Mesothelial cell of epicardium (in vitro differentiated cells): ENCODE measurements at places on chromosomes 3 and 15. TPM values are rescaled to one million over a fixed set of nuclear protein-coding genes. Genes with fewer than 3 reads are reported as not detected.
A peak's percentile ranks its signal among the peaks of the same experiment; 100 is the strongest.

Gene CCDC33
- 4.2 to 6.4 TPM (median 5.0 TPM) in 3 replicates for total RNA-seq

Gene PLIN1
- total RNA-seq: 0.27 to 0.58 TPM (median 0.31 TPM) in 3 replicates

Gene TLR9
- 0.16 to 0.23 TPM in 2 of 3 replicates, not detected in the other for total RNA-seq

DNA sequence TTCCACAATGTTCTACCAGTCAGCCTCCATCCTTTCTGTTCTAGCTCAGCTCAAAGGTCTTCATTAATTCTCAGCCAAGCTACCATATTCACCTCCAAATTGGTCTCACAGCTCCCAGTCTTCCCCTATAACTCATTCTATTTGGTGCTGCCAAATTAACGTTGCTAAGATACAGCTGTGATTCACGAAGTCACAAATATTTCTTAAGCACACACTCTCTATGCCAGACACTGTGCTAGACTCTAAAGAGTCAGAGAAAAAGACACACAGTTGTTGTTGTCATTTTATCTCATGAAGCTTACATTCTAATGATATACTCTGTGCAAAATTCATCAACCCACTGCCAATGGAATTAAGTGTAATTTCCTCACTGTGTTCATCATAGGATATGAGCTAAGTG lies 102.8 kb downstream of the FRMD5 start:
- DNase-seq: no peak
- no peak overlapping the region for H3K4me3 ChIP-seq
- H3K4me1 ChIP-seq: peaks cover 9% of the 10 kb centered on the region
- peak overlapping the region; percentile 6 for H3K27ac ChIP-seq

- H3K27me3 ChIP-seq: no peaks in the 10 kb centered on the region
- no peak overlapping the region for H3K27ac ChIP-seq
- no peak for DNase-seq
Observed at GRCh38 chr15:64847016-64847415, 5.3 kb downstream of the PLEKHO2 start.

GRCh38 chr3:57731311-57731710 lies 24.8 kb upstream of the SLMAP start:
- H3K27me3 ChIP-seq: no peaks in the 10 kb centered on the region
- no peak for DNase-seq
- no peak overlapping the region for H3K27ac ChIP-seq
- no peaks in the 10 kb centered on the region for H3K36me3 ChIP-seq
- H3K4me3 ChIP-seq: no peak overlapping the region
- H3K4me1 ChIP-seq: peaks cover 6% of the 10 kb centered on the region

DNA sequence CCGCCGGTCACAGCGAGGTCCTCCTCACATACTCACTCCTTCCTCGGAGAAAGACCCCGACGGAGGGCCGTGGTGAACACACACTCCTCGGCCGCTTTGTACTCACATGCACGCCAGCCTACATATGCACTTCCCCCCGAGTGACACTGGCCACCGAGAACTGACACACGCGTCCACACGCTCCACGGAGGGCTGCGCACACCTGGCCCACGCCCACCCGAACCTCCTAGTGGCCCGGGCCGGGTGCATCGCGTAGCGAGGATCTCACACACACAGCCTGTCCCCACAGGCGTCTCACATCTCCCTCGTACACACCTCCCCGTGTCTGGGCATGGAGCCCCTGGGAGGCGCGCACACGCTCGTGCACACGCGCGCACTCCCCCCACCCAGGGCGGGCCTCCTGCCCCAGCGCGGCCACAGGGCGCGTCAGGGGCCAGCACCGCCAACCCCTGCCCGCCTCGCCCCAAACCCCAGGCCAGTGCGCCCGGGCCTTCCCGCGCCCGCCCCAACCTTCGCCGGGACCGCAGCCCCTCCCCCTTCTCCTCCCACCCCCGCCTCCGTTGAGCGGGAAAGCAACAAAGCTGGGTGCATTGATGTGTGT lies 411 bp upstream of the C3orf70 start:
- no peaks in the 10 kb centered on the region for H3K36me3 ChIP-seq
- no peak overlapping the region for H3K4me3 ChIP-seq

DNA sequence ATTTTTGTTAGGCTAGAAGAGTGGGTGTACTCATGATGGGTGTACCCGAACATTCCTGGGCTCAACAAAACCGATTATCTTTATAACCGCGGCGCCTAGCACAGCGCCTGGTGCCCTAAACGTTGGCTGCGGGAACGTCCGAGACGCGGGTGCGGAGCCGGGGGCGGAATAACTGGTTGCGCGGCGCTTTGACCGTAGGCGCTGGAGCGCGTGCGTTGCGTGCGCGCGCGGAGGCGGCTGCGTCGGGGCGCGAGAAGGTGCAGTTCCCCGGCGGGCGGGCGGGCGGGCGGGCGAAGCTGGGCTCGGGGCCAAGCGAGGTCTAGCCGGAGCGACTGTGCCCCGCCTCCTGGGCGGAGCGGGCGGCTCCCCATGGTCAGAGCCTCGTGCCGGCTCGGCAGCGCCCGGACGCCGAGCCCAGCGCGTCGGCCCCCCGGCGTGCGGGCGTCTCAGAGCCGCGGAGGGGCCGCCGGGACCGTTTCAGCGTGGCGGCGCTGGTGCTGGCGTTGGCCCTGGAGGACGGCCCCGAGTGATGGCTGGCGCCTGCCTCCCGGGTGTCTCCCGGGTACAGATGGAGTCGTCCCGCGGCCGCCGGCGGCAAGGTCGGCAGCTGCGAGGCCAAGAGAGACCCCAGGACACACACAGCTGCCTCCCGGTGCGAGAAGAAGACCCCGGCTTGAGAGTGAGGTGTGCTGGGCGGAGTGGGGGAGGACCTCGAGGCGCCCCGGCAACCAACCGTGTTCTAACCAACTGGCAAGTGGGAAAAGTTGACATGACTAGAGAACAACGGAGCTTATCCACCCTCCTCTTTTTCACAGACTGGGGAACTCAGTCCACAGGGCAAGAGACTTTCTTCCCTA lies at the start of gene PLAAT1:
Gene PLAAT1, plus strand, starts transcription at position 373 of the 857 bp plus-strand sequence. CDS start 14,429 bp downstream, outside the sequence.
- peak within 1 kb of the TSS; percentile 61 for H3K27ac ChIP-seq
- DNase-seq: peak; percentile 71
- no peaks in the 10 kb centered on the region for H3K36me3 ChIP-seq
- peak within 1 kb of the TSS; percentile 76 for H3K4me3 ChIP-seq

DNA sequence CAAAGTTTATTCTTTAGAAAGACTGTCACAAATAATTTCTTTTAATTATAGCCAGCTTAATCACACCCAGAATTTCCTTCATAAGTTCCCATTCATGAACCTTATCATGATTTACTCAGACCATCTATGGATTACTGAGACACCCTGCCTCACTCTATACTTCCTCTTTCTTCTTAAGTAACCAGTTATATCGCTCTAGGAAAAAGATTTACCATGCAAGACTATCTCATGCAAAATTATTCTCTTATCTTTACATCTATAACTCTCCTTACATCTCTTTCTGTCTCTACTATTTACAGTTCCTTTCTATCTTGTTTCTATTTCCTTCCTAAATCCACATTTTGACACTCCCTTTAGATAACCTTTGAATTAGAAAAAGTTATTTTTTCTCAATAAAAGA lies 316.8 kb downstream of the POLQ start:
- H3K27me3 ChIP-seq: no peaks in the 10 kb centered on the region
- no peak for DNase-seq
- no peaks in the 10 kb centered on the region for H3K36me3 ChIP-seq
- no peaks in the 10 kb centered on the region for H3K4me1 ChIP-seq
- H3K27ac ChIP-seq: no peak overlapping the region

- H3K4me1 ChIP-seq: peaks cover 2% of the 10 kb centered on the region
- no peaks in the 10 kb centered on the region for H3K36me3 ChIP-seq
- no peak for DNase-seq
Observed at GRCh38 chr3:169694117-169694516, 30.6 kb upstream of the MECOM start.

GRCh38 chr3:154971771-154972326 lies 108.3 kb upstream of the MME start:
- H3K27me3 ChIP-seq: no peaks in the 10 kb centered on the region
- DNase-seq: no peak
- no peak overlapping the region for H3K27ac ChIP-seq
- H3K4me1 ChIP-seq: peaks cover 30% of the 10 kb centered on the region
- no peak overlapping the region for H3K4me3 ChIP-seq

- peaks cover 9% of the 10 kb centered on the region for H3K27me3 ChIP-seq
- H3K4me1 ChIP-seq: peaks cover 3% of the 10 kb centered on the region
- no peaks in the 10 kb centered on the region for H3K36me3 ChIP-seq
- DNase-seq: no peak
Observed at GRCh38 chr3:17090280-17090983, 205.7 kb downstream of the PLCL2 start.

Gene CILP
- 0.95 to 1.3 TPM (median 1.2 TPM) in 3 replicates for total RNA-seq

GRCh38 chr15:95669146-95669922 lies 661.2 kb upstream of the NR2F2 start:
- H3K27ac ChIP-seq: no peak overlapping the region
- H3K27me3 ChIP-seq: no peaks in the 10 kb centered on the region
- H3K4me1 ChIP-seq: peaks cover 22% of the 10 kb centered on the region
- H3K36me3 ChIP-seq: no peaks in the 10 kb centered on the region

Gene SRGAP3
- 61.3 to 68.6 TPM (median 65.6 TPM) in 3 replicates for total RNA-seq

DNA sequence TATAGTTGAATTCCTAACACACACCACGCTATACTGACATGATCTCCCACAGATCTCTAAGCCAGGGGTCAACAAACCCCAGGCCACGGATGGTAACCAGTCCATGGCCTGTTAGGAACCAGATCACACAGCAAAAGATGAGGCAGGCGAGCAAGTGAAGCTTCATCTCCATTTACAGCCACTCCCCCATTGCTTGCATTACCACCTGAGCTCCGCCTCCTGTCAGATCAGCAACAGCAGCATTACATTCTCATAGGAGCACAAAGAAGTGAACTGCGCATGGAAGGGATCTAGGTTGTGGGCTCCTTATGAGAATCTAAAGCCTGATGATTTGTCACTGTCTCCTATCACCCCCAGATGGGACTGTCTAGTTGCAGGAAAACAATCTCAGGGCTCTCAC lies 2.7 kb downstream of the PDCD7 start:
- DNase-seq: no peak
- H3K4me3 ChIP-seq: peak overlapping the region; percentile 30
- peaks cover 22% of the 10 kb centered on the region for H3K4me1 ChIP-seq

Gene OXTR
- 12.7 to 13.5 TPM (median 12.9 TPM) in 3 replicates for total RNA-seq

DNA sequence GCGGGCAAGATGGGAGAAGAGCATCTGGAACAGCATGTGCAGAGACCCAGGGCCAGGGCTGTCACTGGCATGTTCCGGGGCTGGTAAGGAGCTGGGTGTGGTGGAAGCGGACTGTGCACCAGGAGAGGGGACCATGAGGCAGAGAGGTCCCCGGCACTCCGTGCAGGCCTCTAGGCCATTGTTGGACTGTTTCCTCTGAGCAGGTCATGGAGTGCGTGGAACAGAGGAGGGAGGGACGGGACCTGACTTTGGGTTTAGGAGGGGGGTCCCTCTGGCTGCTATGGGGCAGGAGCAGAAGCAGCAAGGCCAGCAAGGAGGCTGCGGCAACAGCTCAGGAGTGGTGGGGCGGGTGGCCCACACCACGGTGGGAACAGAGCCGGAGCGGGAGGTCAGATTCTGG lies 47.1 kb downstream of the TPRA1 start:
- peaks cover 11% of the 10 kb centered on the region for H3K4me1 ChIP-seq
- H3K36me3 ChIP-seq: no peaks in the 10 kb centered on the region
- DNase-seq: no peak
- H3K27me3 ChIP-seq: peaks cover 17% of the 10 kb centered on the region
- no peak overlapping the region for H3K4me3 ChIP-seq
- H3K27ac ChIP-seq: no peak overlapping the region

DNA sequence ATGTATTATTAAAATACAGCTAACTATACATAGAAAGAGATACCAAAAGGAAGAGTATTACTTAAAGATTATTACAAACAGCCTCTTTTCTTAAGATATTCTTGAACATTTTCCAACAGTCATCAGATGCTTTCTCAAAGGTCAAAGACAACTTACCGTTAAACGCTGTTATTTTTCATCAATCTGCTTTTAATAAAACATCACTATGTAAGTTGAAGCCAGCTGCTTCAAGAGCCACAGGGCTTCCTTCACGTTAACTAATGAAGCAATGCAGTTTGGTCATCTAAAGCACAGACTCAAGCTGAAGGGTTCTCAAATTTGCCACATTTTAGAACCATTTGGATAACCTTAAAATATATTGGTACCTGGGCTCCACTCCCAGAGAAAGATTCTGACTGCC lies 578.8 kb downstream of the ROBO2 start:
- H3K4me3 ChIP-seq: no peak overlapping the region
- peaks cover 9% of the 10 kb centered on the region for H3K36me3 ChIP-seq
- no peaks in the 10 kb centered on the region for H3K27me3 ChIP-seq
- H3K4me1 ChIP-seq: no peaks in the 10 kb centered on the region

DNA sequence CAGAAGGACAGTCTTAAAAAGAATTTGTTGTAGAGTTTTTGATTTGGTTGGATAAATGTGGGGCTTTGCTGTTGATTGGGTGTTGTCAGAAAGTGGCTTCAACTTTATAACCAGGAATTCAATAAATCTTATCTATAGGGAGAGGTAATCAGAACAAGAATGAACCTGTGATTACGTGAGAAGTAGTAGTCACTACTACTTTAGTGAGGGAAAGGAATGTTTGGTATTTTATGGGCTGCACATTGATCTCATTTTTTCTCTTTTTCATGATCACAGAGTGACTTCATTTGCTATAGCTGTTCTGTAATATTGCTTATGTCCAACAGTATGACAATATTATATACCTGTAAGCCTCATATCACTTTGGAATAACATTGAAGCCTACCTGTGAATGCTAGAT lies 485.2 kb upstream of the BCHE start:
- H3K36me3 ChIP-seq: no peaks in the 10 kb centered on the region
- no peak overlapping the region for H3K4me3 ChIP-seq
- H3K27ac ChIP-seq: no peak overlapping the region
- H3K27me3 ChIP-seq: no peaks in the 10 kb centered on the region
- no peak for DNase-seq

GRCh38 chr3:50563867-50564266 lies 3.7 kb downstream of the C3orf18 start:
- peaks cover 18% of the 10 kb centered on the region for H3K27me3 ChIP-seq
- H3K4me3 ChIP-seq: no peak overlapping the region
- no peak for DNase-seq
- no peak overlapping the region for H3K27ac ChIP-seq

Gene NANOGP8
- 0.86 to 1.2 TPM (median 0.91 TPM) in 3 replicates for total RNA-seq

- H3K27ac ChIP-seq: no peak overlapping the region
- H3K4me1 ChIP-seq: peaks cover 12% of the 10 kb centered on the region
- H3K4me3 ChIP-seq: no peak overlapping the region
Observed at GRCh38 chr3:114848082-114848481, 299.0 kb downstream of the ZBTB20 start.
